ENCODE measurements at places on chromosomes 6 and 20.

GRCh38 chr6:1018041-1018440 lies 293.9 kb upstream of the FOXQ1 start:
- DNase-seq, result no peak

DNA sequence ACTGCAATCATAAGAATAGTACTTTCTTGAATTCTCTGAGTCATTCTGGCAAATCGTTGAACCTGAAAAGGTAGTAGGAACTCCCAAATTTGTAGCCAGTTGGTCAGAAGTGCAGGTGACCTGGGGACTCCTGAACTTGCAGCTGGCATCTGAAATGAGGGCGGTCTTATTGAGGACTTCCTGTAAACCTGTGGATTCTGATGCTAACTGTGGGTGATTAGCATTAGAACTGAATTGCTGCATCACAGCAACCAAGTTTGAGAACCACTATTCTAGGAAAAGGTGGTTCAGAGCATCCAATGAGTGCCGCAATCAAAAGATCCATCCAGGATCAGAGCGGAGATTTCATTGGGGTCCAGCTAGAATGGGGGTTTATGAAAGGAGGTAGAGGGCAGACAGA lies 50.2 kb upstream of the UTRN start:
- DNase-seq, result no peak

DNA sequence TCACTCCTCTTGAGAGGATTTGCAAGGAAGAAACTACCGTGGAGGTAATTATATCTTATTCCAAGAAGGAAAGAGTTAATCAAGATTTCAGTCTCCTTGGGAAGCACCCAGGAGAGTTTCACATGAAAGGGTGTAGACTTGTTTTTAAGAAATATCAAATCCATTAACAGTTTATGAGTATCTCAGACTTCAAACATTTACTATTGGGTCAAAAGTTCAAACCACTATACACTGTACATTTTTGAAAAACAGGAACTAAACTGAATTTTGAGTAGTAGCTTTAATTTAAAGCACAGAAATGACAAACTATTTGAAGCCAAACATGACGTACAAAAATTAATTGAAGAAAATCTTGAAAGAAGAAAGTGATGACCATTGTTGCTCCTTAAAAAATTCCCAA lies 164.0 kb downstream of the FOXC1 start:
- no peak for DNase-seq

GRCh38 chr6:139230391-139230840 lies 61.4 kb downstream of the TXLNB start:
- DNase-seq, result no peak

GRCh38 chr6:21402368-21402767 lies 191.2 kb upstream of the SOX4 start:
- peak; percentile 10 for DNase-seq

- DNase-seq, result no peak
Measured at GRCh38 chr20:19633985-19634384, 124.1 kb upstream of the RIN2 start.

GRCh38 chr6:130873746-130874145 lies 46.5 kb downstream of the SMLR1 start:
- no peak for DNase-seq

DNA sequence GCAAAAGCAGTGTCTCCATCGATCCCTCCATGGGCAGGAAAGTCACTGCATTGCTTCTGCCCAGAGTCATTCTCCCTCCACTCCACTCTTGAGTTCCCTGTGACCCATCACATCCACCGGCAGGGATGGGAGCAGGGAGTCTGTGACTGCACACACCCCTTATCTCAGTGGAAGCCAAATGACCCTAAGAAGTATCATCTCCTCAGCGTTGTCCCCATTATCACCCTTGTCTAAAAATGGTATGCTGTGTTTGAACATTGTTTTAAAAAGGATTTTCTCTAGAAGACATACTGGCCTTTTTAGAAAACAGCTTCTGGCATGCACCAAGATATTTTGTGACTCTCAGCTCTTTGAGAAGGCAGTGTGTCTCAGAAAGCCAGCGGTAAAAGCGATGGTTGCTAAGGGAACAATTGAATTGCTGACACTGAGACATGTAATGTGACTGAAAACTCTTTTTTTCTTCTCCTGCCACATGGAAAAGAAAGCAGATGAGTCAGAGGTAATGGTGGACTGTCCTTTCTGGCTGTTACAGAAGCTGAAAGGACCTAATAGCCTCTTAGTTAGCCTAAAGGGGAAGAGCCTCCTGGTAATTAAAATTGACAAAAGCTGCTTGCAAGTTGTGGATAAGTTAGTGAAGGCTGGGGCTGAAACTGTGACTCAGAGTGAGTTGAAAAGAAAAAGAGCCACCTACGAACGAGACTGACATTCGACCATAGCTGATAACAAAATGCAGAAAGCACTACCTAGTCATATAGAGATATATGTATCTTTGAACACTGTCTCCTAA lies 120.5 kb downstream of the MAP3K7 start:
- DNase-seq, result no peak

DNA sequence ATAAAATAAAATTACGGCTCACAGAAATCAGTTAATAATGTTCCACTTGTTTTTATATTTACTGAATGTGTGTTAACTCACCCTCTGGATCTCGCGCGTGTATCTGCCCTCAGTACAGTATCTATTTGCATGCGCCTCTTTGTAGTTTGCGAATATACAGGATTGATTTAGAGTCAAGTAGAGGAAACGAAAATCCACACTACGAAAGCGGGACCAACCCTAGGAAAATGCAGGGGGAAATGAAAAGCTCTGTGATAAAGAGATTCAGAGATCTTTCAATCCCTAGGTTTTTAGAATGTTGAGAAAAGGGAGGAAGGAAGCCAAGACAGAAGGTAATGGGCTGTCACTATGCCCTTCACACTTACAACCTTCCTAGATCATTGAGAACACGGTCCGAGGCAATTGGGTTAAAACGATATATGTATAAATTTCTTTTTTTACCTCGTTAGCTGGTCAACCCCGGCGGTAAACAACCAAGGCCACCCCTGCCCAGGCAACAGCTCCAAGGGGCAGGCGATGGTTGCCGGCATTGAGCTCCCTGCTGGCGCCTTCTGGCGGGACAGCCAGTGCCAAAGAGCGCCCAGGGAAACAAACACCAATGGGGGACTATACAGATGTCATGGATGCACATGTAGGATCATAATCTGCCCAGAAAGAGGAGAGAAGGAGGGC lies 792 bp upstream of the FUT9 start:
- DNase-seq, result no peak

- DNase-seq, result no peak
Measured at GRCh38 chr6:44668976-44669934, 281.7 kb downstream of the CDC5L start.

- DNase-seq, result no peak
Measured at GRCh38 chr6:134114918-134115714, 62.7 kb upstream of the SLC2A12 start.

DNA sequence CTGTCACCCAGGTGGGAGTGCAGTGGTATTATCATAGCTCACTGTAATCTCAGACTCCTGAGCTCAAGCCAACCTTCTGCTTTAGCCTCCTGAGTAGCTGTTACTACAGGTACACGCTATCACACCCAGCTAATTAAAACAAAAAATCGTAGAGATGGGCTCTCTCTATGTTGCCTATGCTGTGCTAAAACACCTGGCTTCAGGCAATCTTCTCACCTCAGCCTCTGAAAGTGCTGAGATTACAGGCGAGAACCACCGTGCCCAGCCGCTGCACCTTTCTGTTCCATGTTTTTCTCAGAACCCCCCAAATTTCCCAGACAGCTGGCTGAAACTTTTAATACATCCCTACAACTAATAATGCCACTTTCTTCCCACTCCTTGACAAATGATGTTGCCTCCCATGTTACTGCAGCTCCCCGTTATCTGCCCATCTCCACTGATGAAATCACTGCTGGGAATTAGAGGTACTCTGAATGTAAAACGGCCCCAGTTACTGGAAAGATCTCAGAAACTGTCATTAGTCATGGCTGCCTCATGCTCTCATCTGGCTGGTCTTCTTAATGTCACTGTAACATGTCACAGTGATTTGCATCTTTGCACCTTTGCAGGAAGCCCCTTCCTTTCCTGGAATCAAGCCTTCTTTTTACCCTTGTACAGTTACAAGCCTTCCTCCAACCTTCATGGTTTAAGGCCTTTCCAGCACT lies 697.5 kb downstream of the PRKN start:
- DNase-seq, result peak; percentile 14

- DNase-seq, result no peak
Measured at GRCh38 chr20:47411161-47411560, 54.7 kb upstream of the ZMYND8 start.

- DNase-seq, result no peak
Measured at GRCh38 chr6:129908858-129909257, 47.7 kb upstream of the TMEM244 start.

DNA sequence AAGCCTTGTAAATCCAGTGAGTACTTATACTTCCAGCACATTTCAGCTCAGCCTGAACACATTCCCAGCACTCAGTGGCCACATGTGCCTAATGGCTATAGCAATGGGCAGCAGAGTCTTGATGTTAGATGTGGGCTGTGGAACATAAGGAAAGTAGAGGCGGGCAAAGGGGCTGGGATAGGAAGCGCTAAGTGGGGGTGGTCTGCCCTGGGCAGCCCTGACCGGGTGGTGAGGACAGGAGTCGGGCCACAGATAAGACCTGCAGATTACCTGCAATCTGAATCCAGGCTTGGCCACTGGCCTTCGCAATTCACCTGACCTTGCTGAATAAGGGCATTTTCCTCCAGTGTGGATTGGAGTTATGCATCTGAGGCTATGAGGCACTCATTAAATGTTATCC lies 11.1 kb upstream of the HMGA1 start:
- DNase-seq, result no peak

DNA sequence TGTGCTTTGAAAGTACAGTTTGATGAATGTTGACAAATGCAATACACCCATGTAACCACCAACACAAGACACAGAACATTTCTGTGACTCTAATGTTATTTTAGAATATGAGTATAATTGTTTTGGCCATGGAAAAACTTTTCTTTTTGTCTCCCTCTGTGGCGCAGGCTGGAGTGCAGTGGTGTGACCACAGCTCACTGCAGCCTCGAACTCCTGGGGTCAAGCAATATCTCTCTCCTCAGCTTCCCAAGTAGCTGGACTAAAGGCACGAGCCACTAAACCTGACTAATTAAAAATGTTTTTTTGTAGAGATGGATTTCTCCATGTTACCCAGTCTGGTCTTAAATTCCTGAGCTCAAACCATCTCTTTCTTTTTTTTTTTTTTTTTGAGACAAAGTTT lies 20.3 kb upstream of the BCAS4 start:
- no peak for DNase-seq

- no peak for DNase-seq
Measured at GRCh38 chr6:36375644-36376155, 11.8 kb downstream of the ETV7 start.

- DNase-seq, result no peak
Measured at GRCh38 chr6:17100806-17101205, 1.0 kb upstream of the STMND1 start.

DNA sequence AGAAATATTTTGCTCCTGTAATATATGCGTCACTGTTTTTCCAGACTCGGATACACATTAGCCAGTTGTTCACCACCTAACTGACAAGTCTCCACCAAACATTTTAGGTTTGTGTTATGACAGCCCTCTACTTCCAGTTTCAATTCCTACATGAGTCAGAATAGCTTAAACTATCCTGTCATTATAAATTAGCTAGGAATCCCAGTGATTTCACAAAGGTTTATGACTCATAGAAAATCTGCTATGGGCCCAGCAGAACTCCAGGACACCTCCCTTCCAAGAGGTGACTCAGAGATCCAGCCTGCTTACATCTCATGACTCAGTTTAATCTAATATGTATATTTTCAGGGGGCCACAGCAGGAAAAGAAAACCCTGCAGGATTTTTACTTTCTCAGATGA lies 17.4 kb upstream of the PLCB4 start:
- no peak for DNase-seq

GRCh38 chr6:145842693-145843546 lies 28.3 kb upstream of the FBXO30 start:
- no peak for DNase-seq

DNA sequence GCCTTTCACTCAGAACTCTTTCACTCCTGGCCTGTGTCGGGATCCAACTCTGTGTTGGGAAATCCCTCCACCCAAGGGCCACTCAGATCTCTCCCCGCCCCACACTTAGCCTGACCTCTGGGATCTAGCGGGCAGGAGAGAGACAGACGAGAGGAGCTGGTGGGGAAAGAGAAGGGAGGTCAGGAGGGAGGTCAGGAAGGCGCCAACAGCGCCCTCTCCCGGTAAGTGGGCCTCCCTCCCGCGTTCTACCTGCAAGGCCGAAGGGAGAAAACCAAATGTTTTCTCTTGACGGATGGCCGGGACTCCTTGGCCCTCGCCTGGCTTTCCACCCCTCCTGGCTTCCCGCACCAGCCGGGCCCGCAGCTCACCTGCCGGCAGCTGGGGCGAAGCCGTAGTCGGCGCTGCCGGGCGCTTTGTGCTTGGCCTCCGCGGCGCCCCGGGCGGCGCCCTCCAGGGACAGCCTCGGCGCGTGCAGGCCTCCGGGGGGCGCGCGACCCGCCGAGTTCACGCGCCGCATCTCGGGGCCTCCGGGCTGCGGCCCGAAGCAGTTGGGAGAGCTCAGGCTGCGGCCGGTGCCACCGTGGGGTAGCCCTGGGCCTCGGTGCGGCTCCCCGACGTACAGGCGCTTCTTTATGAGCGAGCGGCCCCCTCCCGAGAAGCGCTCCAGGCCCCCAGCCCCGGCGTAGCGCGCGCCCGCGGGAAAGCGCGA lies 38.2 kb downstream of the C6orf132 start:
- DNase-seq, result peak; percentile 60

DNA sequence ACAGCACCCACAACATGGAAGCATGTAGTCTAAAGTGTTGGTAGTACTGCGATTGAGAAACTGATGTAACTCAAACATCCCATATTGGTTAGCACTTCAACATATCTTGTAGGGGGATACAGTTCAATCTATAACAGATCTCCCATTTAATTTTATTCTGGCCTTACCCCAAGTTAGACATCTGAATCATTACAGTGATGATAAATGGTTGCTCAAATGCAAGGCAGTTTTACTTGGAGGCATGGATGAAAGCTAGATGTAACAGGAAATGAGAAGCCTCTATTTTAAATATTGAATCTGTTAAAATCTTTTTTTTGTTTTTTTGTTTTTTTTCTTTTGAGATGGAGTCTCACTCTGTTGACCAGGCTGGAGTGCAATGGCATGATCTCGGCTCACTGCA lies 44.2 kb upstream of the FAM50B start:
- DNase-seq, result no peak

GRCh38 chr6:138572167-138572875 lies 73.0 kb upstream of the NHSL1 start:
- no peak for DNase-seq

GRCh38 chr6:12504325-12504966 lies 212.1 kb upstream of the PHACTR1 start:
- no peak for DNase-seq

GRCh38 chr6:136323431-136324112 lies 33.9 kb upstream of the BCLAF1 start:
- no peak for DNase-seq

DNA sequence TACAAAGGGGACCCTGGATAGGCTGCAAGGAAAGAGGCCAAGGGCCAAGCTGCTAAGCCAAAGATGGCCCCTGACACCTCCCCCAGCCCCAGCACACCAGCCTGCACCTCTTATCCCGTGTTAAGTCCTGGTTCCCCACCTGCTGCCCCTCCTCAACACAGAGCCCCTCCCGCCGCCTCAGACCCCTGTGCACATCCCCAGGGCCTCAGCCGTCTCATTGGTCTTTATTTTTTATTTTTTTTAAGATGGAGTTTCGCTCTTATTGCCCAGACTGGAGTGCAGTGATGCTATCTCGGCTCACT lies 37.1 kb upstream of the MDFI start:
- no peak for DNase-seq

- no peak for DNase-seq
Measured at GRCh38 chr6:129777371-129777770, 67.4 kb upstream of the ARHGAP18 start.
